NCI-H1930 (cell line): ENCODE measurements at places on chromosomes 12 and 14.

DNA sequence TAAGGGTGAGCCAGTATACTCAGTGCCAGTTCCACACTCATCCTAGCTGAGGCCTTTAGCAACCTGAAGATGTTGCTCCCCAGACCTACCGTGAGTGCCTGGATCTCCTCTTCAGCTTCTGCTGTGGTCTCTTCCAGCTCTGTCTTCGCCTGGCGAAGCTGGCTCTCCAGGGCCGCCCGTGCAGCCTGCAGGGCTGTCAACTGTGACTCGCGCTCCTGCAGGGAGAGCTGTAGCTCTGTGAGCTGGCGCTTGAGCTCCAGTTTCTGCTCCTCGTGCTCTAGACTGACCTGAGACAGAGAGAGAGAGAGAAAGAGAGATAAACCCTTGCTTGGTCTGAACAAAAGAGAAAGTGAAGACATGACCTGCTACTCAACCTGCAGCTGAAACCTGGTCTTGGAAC, 84.0 kb downstream of the PRKAB1 start:
- no peak for DNase-seq

GRCh38 chr12:48061938-48062719, 43.8 kb downstream of the SENP1 start:
- DNase-seq, result no peak

- DNase-seq, result no peak
Measured at GRCh38 chr14:25436906-25437305, 387.0 kb upstream of the STXBP6 start.

DNA sequence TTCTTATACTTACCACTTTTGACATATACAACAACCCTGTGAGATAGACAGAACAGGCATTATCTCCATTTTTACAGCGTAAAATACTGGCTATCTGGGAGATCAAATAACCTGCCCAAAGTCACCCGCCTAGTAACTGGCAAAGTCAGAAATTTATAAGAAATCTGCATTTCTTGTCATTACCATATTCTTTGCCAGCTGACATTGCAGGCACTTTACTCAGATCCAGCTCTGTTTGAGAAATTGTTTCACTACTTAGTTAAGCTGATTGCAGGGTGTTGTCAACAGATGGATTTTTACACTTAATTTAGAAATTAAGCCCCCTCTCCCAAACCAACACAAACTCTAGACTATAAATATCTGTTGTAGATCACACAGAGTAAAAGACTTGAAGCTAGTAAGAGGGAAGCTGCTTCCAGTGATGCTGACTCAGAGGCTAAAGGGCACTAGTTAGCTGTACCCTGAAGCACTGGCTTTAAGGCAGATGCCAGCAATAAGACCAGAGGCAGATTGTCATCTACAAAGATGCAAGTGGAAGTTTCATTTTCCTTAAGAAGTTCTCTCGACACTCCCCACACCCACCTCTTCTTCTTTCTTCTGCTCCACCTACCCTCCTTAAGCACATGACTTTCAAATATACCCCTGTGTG, 153.1 kb downstream of the ANO6 start:
- DNase-seq, result no peak

- no peak for DNase-seq
Measured at GRCh38 chr12:19440019-19440858, 947 bp downstream of the AEBP2 start.

DNA sequence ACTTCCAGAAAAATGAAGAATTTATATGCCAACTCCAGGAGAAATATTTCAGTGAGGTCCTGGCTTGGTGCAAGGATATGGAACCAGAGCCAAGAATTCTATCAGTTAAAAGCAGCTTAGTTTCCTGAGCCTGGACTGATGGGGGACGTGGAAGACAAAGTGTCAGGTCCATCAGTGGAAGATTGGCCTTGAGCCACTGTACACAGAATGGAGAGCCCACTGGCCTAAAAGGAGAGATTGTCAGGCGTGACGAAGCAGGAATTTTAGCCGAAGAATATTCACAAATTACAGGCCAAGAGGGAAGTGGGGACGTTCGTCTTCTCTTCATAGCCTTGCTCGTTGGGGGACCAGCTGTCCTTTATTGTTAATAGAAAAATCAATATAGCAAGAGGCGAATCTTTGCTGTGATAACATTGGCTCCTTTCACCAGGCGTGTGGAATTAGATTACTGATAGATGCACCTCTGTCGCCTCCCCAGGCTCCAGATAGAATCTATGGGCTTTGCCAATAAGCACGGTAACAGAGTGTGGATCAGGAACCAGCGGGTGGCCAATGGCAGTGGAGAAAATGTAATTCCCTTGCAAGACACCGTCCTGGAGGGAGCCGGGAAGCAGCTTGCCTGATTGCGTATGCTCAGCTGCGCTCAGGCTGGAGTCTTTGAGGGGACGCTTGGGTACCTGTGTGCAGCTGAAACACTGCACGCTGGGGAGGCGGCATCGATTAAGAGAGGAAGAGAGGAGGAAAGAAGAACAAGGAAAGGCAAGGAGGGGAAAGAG, 56.4 kb downstream of the TMEM132C start:
- DNase-seq, result no peak

DNA sequence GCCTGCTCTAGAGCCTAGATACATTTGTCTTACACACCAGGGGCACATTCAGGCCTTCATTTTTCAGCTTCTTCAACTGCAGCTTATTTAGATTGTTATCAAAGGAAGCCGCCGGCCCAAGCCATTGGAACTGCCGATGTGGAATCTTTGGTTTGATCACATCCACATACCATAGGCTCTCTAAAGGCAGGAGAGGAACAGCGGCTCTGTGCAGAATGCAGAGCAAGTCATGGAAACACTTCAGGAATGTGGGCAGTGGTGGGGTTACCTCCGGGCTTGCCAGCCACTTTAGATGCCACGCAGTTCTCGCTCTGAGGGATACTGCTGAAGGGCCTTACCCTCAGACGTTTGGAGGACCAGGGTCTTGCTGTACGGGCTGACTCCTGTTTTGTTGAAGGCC, 53.4 kb upstream of the PYGL start:
- no peak for DNase-seq

DNA sequence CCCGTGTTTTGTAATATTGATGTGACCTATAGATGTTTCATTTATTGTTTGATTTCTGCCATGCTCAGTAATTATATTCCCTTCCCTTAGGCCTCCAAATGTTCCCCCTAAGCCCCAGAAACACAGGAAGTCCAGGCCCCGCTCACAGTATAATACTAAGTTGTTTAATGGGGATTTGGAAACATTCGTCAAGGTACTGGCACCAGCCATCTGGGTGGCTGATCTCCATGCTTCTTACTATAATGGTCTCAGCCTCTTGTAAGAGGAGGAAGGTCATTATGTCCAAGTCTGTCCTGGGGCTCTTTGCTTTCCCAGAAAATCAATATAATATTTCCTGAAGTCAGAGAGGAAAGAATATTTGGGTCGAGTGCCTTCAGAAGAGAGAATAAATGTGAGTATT, 130.9 kb downstream of the KICS2 start:
- DNase-seq, result no peak

GRCh38 chr12:3491938-3492792, 1.2 kb downstream of the PRMT8 start:
- no peak for DNase-seq

DNA sequence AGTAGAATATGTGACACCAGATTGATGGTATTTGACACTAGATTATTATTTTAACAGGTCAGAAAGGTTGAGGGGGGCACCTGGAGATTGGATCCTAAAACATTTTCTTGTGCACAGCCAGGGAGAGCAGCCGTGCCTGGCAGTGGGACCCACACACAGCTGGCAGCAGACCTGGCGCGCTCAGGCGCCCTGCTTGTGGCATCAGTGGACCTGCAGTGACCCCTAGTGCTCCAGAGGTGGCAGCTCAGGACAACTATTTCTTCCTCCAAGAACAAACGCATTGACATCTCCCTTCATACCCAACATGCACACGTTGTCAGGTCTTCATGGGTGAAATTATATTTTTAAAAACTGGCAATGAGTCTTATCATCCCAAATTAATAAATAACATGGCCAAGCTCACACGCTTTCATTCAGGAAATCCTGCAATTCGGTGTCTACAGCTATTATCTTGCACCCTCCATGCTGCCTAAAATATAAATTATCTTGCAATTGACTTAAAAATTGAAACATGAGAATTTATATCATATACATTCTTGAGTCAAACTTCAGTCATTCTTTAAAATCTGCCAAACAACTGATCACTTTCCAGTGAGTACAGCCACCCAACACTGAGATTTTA, 7.7 kb upstream of the TMEM132D start:
- DNase-seq, result peak; percentile 18

GRCh38 chr12:42684802-42685071, 95.2 kb upstream of the PRICKLE1 start:
- DNase-seq, result no peak

DNA sequence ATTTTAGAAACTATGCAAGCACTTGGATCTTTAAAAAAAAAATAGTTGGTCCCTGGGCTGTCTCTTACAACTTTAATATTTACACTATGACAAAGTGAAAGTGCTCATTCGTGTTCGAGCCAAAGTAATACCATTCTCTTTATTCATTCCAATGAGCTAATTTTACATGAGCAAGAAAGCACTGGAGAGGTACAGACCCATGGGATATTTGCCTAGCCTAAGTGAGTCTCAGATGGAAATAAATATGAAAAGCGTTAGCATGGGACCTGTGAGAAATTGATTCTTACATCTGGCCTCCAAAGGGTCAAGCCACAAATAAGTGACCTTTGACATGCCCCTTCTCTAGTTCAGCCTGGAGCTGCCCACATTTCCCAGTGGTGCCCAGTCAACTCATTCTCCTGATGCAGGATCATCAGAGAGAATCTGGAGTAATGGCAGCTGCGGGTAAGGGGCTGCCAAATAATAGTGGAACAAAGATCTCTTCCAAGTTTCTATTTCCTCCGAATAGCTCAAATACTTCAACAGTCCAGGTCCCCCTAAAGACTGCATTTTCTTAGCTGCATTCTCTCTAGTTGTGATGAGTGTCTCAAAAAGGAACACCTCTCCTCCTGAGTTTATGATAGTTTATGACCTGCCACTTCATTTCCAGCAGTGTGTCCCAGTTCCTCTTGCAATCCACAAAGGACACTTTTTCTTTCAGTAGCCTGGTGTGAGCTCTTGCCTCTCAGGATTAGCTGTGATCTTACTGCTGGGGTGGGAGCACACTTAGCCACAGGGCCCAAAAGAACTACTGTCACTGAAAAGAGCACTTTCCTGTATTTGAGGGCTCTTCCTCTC, 208.2 kb downstream of the DAD1 start:
- no peak for DNase-seq

DNA sequence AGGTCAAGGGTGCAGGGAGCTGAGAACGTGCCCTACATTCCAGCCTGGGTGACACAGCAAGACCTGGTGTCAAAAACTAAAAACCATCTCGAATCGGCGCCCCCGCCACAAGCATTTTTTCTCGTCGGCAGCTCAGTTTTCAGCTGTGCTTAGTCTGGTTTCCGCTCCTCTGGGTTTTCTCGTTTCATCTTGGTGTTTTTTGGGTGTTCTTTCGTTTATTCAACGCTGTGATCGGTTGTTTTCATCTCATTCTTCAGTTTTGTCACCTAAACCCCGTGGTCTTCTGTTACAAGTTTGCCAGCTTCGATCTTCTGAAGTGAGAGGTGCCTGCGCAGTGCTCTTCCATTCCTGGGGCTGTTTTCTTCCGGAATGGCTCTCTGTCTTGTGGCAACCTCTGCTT, 41.4 kb downstream of the NOC4L start:
- DNase-seq, result no peak

- DNase-seq, result peak; percentile 28
Measured at GRCh38 chr12:53344824-53345485, 8.8 kb upstream of the SP7 start.

GRCh38 chr14:32608857-32609256, 279.8 kb downstream of the AKAP6 start:
- no peak for DNase-seq

- no peak for DNase-seq
Measured at GRCh38 chr14:92176476-92176875, 54.7 kb downstream of the CPSF2 start.

- no peak for DNase-seq
Measured at GRCh38 chr12:65100140-65100539, 21.0 kb downstream of the WIF1 start.

DNA sequence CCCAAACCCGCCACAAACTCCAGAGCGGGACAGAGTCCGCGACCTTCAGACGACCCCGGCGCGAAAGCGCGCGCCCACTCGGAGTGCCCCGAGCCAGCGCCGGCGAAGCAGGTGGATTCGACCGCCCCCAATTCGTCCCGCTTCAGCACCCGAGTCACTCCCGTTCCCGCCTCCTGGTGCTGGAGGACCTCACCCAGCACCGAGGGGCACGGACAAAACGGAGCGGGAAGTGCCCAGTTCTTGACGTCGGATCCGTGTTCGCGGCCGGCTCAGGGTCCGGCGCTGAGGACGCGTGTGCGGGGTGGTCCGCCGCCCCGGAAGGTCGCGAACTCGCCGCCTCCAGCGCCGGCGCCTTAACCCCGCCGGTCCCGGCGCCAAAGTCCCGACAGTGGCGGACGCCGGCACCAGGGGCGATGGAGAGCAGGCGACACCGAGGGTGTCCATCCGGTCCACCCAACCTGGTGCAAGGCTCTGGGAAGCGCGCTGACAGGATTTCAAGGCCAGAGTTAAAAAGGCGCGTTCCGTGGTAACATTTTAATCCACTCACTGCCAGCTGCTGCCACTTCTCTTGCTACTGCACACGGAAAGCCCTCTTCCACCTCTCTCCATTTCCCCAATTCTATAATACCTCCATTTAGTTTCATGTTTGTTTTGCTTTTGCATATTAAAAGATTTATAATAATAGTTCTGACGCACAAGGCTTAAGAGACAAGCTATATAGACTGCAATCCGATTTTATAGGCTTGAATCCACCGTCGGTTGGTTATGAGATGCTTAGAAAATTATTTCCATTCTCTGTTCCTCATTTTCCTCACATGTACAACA, 240.0 kb upstream of the CPNE8 start:
- DNase-seq, result no peak

- no peak for DNase-seq
Measured at GRCh38 chr12:51522696-51523095, 68.3 kb upstream of the SCN8A start.

DNA sequence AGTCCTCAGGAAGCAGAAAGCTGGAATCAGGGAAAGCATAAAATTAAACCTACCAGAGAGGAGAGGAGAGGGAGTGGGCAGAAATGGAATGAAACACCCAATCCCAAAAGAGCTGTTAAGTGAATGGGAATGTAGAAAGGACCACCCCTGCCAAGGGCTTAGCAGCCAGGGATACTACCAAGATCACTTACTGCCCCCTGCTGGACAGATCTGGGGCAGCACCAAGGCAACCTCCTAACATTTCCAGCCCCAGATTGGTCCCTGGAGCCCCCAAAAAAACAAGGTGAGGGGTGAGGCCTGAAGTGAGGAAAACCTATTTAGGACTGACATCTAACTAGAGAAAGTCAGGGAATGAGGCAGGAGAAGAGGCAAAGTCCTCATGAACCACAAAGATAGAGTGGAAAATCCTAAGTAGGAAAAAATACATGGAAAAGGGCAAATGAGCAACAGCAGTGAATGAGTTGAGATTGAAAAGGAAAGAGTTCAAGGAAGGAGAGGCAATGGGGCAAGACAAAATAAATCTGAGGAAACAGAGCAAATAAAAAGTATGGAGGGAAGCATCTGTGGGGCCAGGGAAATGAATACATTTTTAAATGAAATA, 11.2 kb upstream of the FKBP11 start:
- DNase-seq, result peak; percentile 16
